ENCODE measurements at places on chromosomes 4 and X. TPM values are rescaled to one million over a fixed set of nuclear protein-coding genes. Genes with fewer than 3 reads are reported as not detected.

- no peaks in the 10 kb centered on the region for H3K4me1 ChIP-seq
- no peaks in the 10 kb centered on the region for H3K36me3 ChIP-seq
Observed at GRCh38 chrX:146481735-146482134, 327.8 kb upstream of the CXorf51B start.

COQ2 gene
- 19.9 TPM for total RNA-seq

GRCh38 chr4:31929676-31930345, 1209.6 kb downstream of the PCDH7 start:
- H3K27me3 ChIP-seq: no peaks in the 10 kb centered on the region
- 0 out of 2 replicates have a peak, but pooled peaks cover 6% of the 10 kb centered on the region for H3K36me3 ChIP-seq
- H3K4me1 ChIP-seq: no peaks in the 10 kb centered on the region
- no peak overlapping the region for H3K27ac ChIP-seq
- H3K4me3 ChIP-seq: no peak overlapping the region

- no peaks in the 10 kb centered on the region for H3K27me3 ChIP-seq
- H3K36me3 ChIP-seq: no peaks in the 10 kb centered on the region
- H3K27ac ChIP-seq: no peak overlapping the region
- no peak overlapping the region for H3K4me3 ChIP-seq
- no peaks in the 10 kb centered on the region for H3K4me1 ChIP-seq
- no peak for DNase-seq
Observed at GRCh38 chr4:54879576-54879975, 221.8 kb downstream of the KIT start.

GRCh38 chrX:40261833-40262156, 164.0 kb upstream of the BCOR start:
- DNase-seq: no peak
- no peak overlapping the region for H3K4me3 ChIP-seq
- no peaks in the 10 kb centered on the region for H3K27me3 ChIP-seq
- no peaks in the 10 kb centered on the region for H3K36me3 ChIP-seq
- H3K4me1 ChIP-seq: peaks cover 3% of the 10 kb centered on the region

- no peak overlapping the region for H3K27ac ChIP-seq
- peak overlapping the region; percentile 7 for H3K4me3 ChIP-seq
- 0 out of 2 replicates have a peak, but pooled peaks cover 3% of the 10 kb centered on the region for H3K4me1 ChIP-seq
- H3K27me3 ChIP-seq: no peaks in the 10 kb centered on the region
- no peak for DNase-seq
Observed at GRCh38 chrX:108875548-108875947, 139.2 kb upstream of the IRS4 start.

SLC10A4 gene
- 1.6 TPM for total RNA-seq

MRPL1 gene
- total RNA-seq: 46.2 TPM

GRCh38 chr4:7808181-7808580, 131.5 kb downstream of the AFAP1 start:
- no peak overlapping the region for H3K27ac ChIP-seq
- H3K4me1 ChIP-seq: peaks cover 4% of the 10 kb centered on the region
- no peaks in the 10 kb centered on the region for H3K27me3 ChIP-seq
- H3K4me3 ChIP-seq: no peak overlapping the region
- peaks cover 15% of the 10 kb centered on the region for H3K36me3 ChIP-seq

DNA sequence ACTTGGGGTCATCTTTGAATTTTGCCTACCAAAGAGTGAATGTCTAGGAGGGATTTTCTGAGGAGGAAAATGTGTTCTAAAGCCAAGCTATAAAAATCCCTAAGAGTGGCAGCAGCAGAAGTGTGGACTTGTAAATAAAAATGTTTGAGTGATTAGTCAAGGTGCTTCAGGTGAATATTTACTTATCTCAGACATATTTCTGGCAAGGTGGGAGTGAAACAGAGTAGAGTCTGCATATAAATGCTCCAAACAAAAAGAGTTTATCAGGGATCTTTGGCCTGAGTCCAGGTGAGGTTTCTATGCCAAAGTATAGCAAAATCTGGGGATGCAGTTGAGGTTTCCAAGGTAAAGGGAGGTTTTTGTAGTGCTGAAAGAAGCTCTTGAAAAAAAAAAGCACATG, 19.7 kb downstream of the CYSLTR1 start:
- no peak overlapping the region for H3K4me3 ChIP-seq
- no peaks in the 10 kb centered on the region for H3K4me1 ChIP-seq
- peaks cover 2% of the 10 kb centered on the region for H3K36me3 ChIP-seq

- H3K27ac ChIP-seq: peak overlapping the region; percentile 93
- H3K4me3 ChIP-seq: no peak overlapping the region
- no peaks in the 10 kb centered on the region for H3K27me3 ChIP-seq
- DNase-seq: no peak
Observed at GRCh38 chr4:145887241-145887991, 51.2 kb downstream of the ZNF827 start.

- no peaks in the 10 kb centered on the region for H3K36me3 ChIP-seq
- no peaks in the 10 kb centered on the region for H3K27me3 ChIP-seq
- H3K4me1 ChIP-seq: no peaks in the 10 kb centered on the region
- no peak for DNase-seq
- no peak overlapping the region for H3K27ac ChIP-seq
- no peak overlapping the region for H3K4me3 ChIP-seq
Observed at GRCh38 chrX:143757887-143758286, 37.3 kb upstream of the SPANXN2 start.

CT83 gene
- not detected for total RNA-seq

DNA sequence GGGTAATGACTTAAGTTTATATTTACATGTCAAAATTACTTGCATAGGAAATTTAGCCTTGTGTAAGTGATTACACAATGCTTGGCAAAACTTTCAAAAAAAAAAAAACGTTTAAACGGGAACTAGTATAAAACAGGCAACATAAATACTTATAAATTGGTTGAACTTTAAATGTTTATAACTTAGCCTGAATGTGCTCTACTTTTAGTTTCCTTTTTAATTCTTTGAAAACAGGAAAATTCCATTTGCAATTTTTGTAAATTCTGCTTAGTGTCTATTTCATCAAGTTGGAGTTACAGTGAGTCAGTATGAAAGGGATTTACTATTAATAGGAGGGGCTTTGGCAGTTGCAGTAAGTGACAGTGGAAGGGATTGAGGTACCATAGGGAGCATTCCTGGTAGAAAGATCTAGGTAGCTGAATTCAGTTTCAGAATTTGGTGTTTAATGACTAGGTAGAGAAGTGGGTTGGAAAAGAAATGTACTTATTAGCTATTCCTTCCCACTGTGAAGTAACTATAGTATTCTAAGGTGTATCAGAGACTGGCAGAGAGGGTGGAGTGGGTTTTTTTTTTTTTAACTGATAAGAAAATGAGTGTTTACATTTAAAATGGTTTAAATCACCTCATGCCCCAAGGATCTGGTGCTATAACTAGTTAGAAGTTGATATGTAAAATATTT, 2.8 kb downstream of the STAG2 start:
- H3K36me3 ChIP-seq: peaks cover 14% of the 10 kb centered on the region
- H3K27me3 ChIP-seq: no peaks in the 10 kb centered on the region
- no peaks in the 10 kb centered on the region for H3K4me1 ChIP-seq
- peak overlapping the region; percentile 96 for H3K4me3 ChIP-seq

GRCh38 chr4:121728066-121728465, 31.3 kb upstream of the ANXA5 start:
- H3K36me3 ChIP-seq: no peaks in the 10 kb centered on the region
- no peaks in the 10 kb centered on the region for H3K4me1 ChIP-seq
- H3K27ac ChIP-seq: no peak overlapping the region
- no peak for DNase-seq

DNA sequence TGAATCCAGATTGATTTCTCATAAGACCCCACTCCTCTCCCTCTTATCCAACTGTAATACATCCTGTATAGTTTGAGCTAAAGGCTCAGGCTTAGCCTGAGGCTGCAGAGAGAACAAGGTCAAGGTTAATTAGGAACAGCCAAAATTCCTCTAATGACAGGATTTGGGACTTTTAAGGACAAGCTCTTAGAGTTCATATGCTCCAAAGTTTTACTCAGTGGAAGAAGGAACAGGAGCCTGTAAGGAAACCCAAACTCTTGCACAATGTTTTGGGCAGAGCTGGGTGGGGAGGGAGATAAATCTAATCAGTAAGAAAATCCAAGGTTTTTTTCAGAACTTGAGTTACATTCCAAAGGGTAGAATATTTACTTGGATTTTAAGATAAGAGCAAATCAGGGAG, 238.8 kb downstream of the QDPR start:
- H3K4me3 ChIP-seq: no peak overlapping the region
- no peaks in the 10 kb centered on the region for H3K27me3 ChIP-seq
- H3K36me3 ChIP-seq: no peaks in the 10 kb centered on the region
- no peaks in the 10 kb centered on the region for H3K4me1 ChIP-seq
- DNase-seq: no peak
- no peak overlapping the region for H3K27ac ChIP-seq

SULT1B1 gene
- not detected for total RNA-seq

GRCh38 chr4:26826721-26827120, 33.9 kb upstream of the STIM2 start:
- no peak for DNase-seq
- H3K36me3 ChIP-seq: peaks cover 12% of the 10 kb centered on the region
- H3K4me3 ChIP-seq: no peak overlapping the region
- no peaks in the 10 kb centered on the region for H3K27me3 ChIP-seq

DNA sequence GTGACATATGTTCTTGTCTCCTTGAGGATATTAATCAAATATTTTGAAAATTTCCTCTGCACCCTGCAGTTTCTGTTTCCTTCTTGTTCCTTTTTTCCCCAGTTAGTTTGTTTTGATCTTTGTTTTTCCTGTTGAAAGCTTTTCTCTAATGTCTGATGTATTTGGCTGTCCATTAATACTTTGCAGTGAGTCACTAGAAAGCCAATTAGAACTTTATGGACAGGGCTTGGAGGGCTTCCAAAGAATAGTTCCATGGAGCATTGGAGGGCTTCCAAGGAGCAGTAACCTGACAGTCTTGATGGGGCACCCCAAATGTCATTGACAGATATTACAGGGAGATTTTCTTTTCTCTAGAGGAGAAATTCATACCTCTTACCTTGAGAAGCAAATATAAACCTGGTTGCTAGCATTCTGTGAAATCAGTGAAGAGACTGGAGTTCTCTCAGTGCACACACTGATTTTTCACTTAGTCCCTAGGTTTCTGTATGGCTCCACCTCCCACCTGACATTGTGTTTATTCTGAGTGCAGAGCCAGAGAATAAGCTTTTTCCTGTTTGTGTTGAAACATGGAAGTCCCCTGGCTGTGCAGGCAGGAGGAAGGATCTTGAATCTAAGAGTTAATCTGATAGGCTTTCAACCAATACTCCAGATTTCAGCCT, 26.5 kb downstream of the SPARCL1 start:
- no peaks in the 10 kb centered on the region for H3K4me1 ChIP-seq
- H3K27me3 ChIP-seq: no peaks in the 10 kb centered on the region
- no peak for DNase-seq
- no peaks in the 10 kb centered on the region for H3K36me3 ChIP-seq
- H3K27ac ChIP-seq: no peak overlapping the region
- no peak overlapping the region for H3K4me3 ChIP-seq

DNA sequence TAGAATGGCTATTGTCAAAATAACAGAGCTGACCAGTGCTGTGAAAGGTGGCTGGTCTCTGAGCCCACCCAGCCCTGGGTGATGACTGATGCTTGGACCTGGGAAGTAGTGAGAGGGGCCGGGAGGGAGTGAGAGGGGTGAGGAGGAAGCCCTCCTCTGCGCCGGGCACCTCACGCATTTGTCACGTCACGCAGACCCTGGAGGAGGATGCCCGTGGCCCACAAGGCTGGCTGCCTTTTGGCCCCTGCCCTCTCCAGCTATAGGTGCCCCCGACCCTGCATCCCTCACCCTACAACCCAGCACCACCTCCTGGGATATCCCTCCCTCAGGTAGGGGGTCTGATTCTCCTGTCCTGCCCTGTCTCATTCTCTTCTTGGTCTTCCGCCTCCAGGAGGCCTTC, 207.4 kb downstream of the AFAP1 start:
- no peak overlapping the region for H3K27ac ChIP-seq
- no peak overlapping the region for H3K4me3 ChIP-seq
- no peaks in the 10 kb centered on the region for H3K4me1 ChIP-seq
- no peaks in the 10 kb centered on the region for H3K36me3 ChIP-seq
- no peaks in the 10 kb centered on the region for H3K27me3 ChIP-seq
- DNase-seq: no peak

DNA sequence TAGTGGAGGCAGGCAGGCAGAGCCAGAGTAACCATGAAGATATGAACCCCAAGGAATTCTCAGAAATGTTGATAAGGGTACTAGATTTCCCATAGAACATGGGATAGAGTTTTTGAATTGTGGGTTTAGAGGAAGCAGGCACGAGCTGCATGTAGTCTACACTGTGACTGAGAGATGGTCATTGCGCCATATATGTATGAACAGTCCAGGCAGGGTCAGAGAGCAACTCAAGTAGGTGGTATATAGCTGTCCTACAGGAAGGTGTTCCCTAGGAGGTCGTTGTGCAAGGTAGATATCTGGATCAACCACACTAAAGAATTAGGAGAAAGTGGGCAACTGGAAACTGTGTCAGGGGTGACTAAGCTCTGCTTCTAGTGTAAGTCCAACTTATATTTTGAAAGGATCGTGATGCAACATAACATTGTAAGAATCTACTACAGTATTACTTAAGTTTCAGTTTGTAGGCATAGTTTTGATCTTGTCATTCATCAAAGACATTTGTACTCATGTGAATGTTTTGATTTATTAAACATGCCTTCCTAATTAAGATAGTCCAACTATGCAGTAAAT, 94.6 kb downstream of the HPGD start:
- no peaks in the 10 kb centered on the region for H3K27me3 ChIP-seq
- H3K27ac ChIP-seq: no peak overlapping the region
- no peaks in the 10 kb centered on the region for H3K4me1 ChIP-seq
- no peak for DNase-seq

DNA sequence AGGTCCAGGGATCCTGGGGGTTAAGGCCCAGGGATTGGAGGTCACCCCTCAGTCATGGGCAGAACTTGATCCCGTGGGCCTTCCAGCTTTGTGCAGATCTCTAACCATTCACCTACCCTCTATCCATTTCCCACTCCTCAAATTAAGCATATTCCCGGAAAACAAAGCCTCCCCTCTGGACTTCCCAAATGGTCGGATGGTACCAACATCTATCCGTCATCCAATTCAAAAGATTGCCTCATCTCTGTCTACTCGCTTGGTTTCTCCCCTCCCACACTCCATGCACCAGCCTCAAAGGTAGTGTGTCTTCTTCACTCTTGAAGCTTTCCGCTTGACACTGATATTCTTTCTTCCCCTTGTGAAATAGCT, 473 bp upstream of the BCLAF3 start:
- DNase-seq: no peak
- H3K27me3 ChIP-seq: no peaks in the 10 kb centered on the region
- peak overlapping the region; percentile 76 for H3K4me3 ChIP-seq
- H3K36me3 ChIP-seq: peaks cover 6% of the 10 kb centered on the region
- no peak overlapping the region for H3K27ac ChIP-seq

GPR50 gene
- total RNA-seq: 12.2 TPM

All from H9 (cell line).